ENCODE measurements at places on chromosomes 1 and 21. TPM values are rescaled to one million over a fixed set of nuclear protein-coding genes. Genes with fewer than 3 reads are reported as not detected.

ERICH3 gene
- not detected for polyA plus RNA-seq

GJA8 gene
- polyA plus RNA-seq = not detected

SPEN gene
- polyA plus RNA-seq = 4.6 TPM

SRM gene
- polyA plus RNA-seq = 47.5 TPM

DNA sequence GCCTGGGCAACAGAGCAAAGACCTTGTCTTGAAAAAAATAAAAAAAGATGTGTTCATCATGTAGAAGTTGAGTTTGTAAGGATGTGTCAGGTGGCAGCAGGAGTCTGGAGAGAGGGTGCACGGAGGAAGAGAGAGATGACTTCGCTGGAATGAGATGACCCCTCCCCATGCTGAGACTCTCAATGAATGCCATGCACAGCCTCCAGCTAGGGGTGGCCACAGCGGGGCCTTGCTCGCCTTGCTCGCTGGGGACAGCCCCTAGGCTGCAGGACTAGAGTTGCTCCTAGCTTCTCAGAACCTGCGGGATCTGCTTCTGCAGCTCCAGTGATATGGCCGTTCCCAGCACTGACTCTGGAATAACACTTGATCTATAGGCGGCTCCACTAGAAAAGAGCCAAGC is 6.6 kb upstream of the C2CD2 start:
- no peak for DNase-seq

GRCh38 chr21:29800056-29800455 is 139.7 kb downstream of the GRIK1 start:
- DNase-seq = no peak

DNA sequence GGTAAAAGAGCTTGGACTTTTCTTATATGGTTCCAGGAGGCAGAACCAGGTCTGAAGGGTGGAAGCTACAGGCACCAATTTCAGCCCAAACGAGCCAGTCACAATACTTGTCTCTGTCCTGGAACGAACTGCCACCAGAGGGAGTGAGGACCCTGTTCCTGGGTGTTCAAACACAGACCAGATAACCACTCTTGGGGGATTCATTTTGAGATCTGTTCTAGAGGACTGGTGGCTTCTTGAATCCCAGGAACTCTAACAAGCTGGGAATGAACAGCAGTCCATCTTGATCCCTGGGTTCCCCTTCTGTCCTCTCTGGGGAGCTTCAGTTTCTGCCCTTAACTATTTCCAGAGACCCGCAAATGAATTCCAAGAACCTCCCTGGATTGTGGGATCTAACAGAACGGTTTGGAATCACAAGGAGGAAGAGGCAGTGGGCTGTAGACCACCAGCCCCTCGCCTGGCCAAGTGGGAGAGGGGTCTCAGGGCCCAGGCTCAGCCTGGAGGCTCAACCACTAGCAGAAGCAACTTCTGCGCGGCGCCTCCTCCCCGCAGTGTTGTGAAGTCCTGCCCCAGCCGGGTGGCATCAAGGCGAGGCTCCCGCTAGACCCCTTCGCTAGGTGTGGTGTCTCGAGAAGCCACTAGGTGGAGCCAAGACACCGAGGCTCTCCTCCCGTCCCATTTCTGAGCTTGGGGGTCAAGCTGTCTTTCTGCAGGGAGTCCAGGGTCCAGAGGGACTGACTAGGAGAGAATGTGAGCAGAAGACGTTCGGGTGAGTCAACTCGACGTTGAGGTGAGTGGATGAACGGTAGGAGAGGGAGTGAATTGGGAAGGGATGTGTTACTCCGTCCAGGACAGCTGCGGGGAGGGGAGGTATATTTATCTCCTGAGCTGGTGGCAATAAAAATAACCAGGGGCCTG is 12.1 kb upstream of the NES start:
- DNase-seq = no peak

DNA sequence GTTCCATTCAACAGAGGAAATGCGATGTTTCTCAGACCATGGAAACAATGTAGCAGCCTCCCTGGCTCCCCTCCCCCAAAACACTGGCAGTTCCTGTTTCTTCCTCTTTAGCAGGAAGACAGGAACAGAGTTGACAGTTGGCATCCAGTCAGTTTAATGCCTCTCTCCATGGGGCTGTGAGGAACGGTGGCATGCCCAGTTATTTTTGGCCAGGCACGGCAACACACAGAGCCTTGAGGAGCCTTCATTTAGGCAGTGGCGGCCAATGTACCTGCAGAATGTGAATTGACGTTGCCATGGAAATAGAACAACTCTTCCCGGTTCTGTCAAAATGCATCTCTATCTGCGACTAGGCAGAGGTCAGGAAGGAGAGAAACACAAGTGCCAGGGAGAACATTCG is 330.6 kb downstream of the DSCAM start:
- no peak for DNase-seq

- DNase-seq = no peak
These were observed 75.4 kb downstream of the NKAIN1 start for GRCh38 chr1:31164291-31164690.

GRCh38 chr1:223068900-223069665 is 74.0 kb downstream of the TLR5 start:
- no peak for DNase-seq

GRCh38 chr1:161763522-161764098 is 2.5 kb upstream of the ATF6 start:
- no peak for DNase-seq

DNA sequence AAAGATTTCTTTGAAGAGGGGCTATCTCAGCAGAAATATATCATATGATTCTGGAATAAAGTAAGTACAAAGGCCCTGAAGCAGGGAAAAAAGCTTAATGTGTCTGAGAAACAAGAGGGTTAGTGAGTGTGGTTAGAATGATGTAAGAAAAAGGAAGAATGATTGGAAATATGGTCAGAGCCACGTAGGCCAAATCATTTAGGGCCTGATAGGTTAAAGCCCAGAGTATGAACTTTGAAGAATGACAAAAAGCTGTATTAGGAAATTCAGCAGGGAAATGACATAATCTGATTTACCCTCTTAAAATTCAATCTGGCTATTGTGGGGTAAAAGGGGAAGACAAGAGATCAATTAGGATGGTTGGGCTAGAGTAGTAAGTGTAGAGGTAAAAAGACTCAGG is 69.0 kb upstream of the MUTYH start:
- DNase-seq = no peak

All from BJ (cell line).